ENCODE measurements at places on chromosomes 2 and 18. TPM values are rescaled to one million over a fixed set of nuclear protein-coding genes. Genes with fewer than 3 reads are reported as not detected.

KIF1A gene
- total RNA-seq = 0.81 TPM

DNA sequence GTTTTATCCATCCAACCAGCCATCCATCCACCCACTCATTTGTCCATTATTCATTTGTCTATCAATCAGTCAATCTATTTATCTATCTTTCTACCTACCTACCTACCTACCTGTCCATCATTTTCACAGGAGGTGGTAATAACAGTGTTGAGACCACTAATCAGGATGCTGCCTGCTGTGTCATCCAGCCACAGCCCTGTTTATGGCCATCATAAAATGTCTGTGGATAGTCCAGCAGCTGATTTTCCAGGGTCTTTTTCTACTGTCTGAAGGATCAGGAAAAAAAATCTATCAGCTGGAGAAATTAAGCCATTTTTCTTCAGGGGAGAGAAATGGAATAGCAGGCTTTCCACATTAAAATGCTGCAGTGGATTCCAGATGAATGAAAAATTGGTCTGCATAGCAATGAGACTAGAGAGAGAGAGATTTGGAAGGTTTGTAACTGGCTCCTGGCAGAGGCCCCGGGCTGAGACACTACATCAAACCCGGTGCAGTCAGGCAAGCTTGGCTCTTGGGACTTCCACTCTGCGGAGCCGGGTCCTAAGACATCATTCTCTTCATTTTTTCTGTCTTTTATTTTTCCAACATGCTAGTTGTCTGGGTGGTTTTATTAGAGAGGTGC is 33.0 kb upstream of the BOD1L2 start:
- H3K27me3 ChIP-seq = no peaks in the 10 kb centered on the region
- no peaks in the 10 kb centered on the region for H3K4me1 ChIP-seq
- no peaks in the 10 kb centered on the region for H3K36me3 ChIP-seq
- H3K27ac ChIP-seq = no peak overlapping the region
- DNase-seq = no peak

- H3K4me3 ChIP-seq = no peak overlapping the region
- no peak for DNase-seq
- H3K27me3 ChIP-seq = peaks cover 5% of the 10 kb centered on the region
These were observed 8.8 kb downstream of the VIL1 start for GRCh38 chr2:218427741-218428140.

- no peaks in the 10 kb centered on the region for H3K36me3 ChIP-seq
- no peak overlapping the region for H3K4me3 ChIP-seq
- no peak for DNase-seq
- no peaks in the 10 kb centered on the region for H3K4me1 ChIP-seq
These were observed 90.7 kb downstream of the NCKAP5 start for GRCh38 chr2:133477616-133477990.

- peaks cover 3% of the 10 kb centered on the region for H3K27me3 ChIP-seq
- no peak overlapping the region for H3K4me3 ChIP-seq
- no peaks in the 10 kb centered on the region for H3K36me3 ChIP-seq
- no peak overlapping the region for H3K27ac ChIP-seq
These were observed 290.6 kb downstream of the NYAP2 start for GRCh38 chr2:225690153-225690552.

DNA sequence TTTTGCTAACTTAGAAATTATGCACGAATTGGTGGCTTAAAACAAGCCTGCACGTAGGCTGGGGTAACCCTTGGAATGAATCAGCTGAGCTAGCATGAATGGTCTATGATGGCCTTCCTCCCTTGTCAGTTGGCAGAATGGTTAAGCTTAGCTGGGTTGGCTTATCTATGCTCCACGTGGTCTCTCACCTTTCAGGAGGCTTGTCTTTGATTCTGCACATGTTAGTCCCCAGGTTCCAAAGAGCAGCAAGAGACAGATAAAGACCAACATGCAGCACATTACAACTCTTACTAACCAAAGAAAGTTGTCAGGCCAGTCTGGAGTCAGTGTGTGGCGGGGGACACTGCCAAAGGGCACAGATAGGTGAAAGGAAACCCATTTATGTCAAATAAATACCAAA is 700.9 kb upstream of the SYT4 start:
- DNase-seq = no peak
- no peaks in the 10 kb centered on the region for H3K4me1 ChIP-seq
- H3K27me3 ChIP-seq = no peaks in the 10 kb centered on the region
- no peaks in the 10 kb centered on the region for H3K36me3 ChIP-seq

DNA sequence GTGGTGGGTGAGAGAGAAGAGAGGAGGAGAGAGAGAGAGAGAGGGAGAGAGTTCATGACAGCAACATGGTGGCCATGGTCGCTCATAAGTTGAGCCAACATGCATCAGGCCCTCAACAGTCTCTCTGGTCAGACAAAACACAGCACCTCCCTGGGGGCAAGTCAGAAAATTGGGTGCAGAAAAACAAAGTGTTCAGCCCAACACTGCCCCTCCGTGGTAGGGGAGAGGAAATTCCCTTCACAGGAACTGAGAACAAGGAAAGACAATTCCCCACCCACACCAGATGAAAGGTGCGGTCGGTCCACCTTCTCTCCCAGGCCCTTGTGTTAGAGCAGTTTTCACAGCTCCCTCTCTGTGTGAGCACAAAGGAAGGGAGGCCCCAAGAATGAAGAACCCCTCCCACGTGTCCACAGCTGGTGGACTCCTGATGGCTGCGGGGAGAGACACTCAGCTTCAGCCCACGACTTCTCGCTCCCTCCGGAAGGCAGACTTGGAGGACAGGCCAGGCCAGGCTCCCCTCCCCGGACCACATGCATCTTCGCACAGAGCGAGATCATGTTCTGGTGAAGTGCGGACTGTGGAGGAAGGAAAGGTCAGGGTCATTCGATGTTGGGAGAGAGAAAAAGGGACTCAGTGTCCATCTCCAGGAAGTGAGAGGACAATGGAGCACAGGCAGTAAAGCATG is 181.7 kb downstream of the ANAPC1 start:
- H3K36me3 ChIP-seq = no peaks in the 10 kb centered on the region
- peak; percentile 70 for DNase-seq
- no peaks in the 10 kb centered on the region for H3K27me3 ChIP-seq
- H3K4me1 ChIP-seq = peaks cover 59% of the 10 kb centered on the region
- no peak overlapping the region for H3K27ac ChIP-seq
- H3K4me3 ChIP-seq = no peak overlapping the region

GRCh38 chr2:202908186-202908585 is 3.3 kb downstream of the WDR12 start:
- H3K36me3 ChIP-seq = peaks cover 26% of the 10 kb centered on the region
- no peak overlapping the region for H3K27ac ChIP-seq
- H3K27me3 ChIP-seq = no peaks in the 10 kb centered on the region
- peaks cover 29% of the 10 kb centered on the region for H3K4me1 ChIP-seq
- DNase-seq = no peak

DNA sequence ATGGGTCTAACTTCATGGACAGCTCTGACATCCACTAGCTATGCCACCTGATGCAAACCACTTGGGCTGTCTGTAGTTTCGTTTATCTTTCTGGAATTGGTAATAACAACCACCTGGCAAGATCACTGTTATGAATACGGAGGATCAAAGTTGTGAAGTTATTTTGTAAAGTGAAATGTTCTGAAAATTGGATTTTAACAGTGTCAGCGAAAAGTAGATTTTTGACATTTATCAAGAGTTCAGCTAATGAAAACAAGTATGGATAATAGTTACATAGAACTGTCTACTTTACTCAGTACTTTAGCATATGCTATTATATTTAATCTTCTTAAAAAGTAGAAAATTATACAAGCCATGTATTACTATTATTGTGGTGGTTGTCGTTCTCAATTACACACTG is 813.8 kb downstream of the RNF144A start:
- peak overlapping the region; percentile 76 for H3K4me3 ChIP-seq
- no peak for DNase-seq
- H3K27ac ChIP-seq = peak overlapping the region; percentile 58
- peaks cover 57% of the 10 kb centered on the region for H3K4me1 ChIP-seq
- peaks cover 88% of the 10 kb centered on the region for H3K36me3 ChIP-seq

- peaks cover 4% of the 10 kb centered on the region for H3K36me3 ChIP-seq
- H3K27ac ChIP-seq = no peak overlapping the region
- no peaks in the 10 kb centered on the region for H3K4me1 ChIP-seq
- DNase-seq = no peak
These were observed 13.4 kb downstream of the ITGAV start for GRCh38 chr2:186603286-186603685.

BMP10 gene
- total RNA-seq = not detected

GRCh38 chr2:10495311-10495987 is 47.3 kb upstream of the ODC1 start:
- no peak for DNase-seq
- H3K27me3 ChIP-seq = peaks cover 28% of the 10 kb centered on the region
- no peak overlapping the region for H3K4me3 ChIP-seq
- peaks cover 14% of the 10 kb centered on the region for H3K4me1 ChIP-seq
- no peaks in the 10 kb centered on the region for H3K36me3 ChIP-seq

DNA sequence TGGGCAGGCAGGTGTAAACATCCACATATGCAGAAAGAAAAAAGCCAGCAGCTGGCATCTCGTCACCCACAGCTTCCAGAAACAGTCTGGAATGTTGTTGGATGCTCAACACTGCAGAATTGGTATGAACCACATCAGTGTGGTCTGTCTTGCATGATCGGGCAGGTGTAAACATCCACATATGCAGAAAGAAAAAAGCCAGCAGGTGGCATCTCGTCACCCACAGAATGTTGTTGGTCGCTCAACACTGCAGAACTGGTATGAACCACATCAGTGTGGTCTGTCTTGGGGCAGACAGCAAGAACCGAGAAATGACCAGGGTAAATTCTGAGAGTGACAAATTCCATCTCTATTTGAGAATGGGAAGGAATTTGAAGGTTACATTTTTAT is 39.6 kb downstream of the DOCK10 start:
- H3K27ac ChIP-seq = peak overlapping the region; percentile 78
- peaks cover 83% of the 10 kb centered on the region for H3K4me1 ChIP-seq
- no peaks in the 10 kb centered on the region for H3K27me3 ChIP-seq
- no peak overlapping the region for H3K4me3 ChIP-seq
- H3K36me3 ChIP-seq = peaks cover 48% of the 10 kb centered on the region

- H3K27me3 ChIP-seq = no peaks in the 10 kb centered on the region
- no peaks in the 10 kb centered on the region for H3K4me1 ChIP-seq
- no peak for DNase-seq
- H3K27ac ChIP-seq = no peak overlapping the region
These were observed 271.4 kb downstream of the CNTNAP5 start for GRCh38 chr2:124296470-124296869.

PAIP2B gene
- 1.5 TPM for total RNA-seq

- H3K27me3 ChIP-seq = no peaks in the 10 kb centered on the region
- H3K4me3 ChIP-seq = no peak overlapping the region
- H3K27ac ChIP-seq = peak overlapping the region; percentile 74
- peaks cover 26% of the 10 kb centered on the region for H3K4me1 ChIP-seq
- no peaks in the 10 kb centered on the region for H3K36me3 ChIP-seq
These were observed 98.3 kb upstream of the EPC2 start for GRCh38 chr2:148546270-148546669.

LOXL3 gene
- 0.21 TPM for total RNA-seq

- peaks cover 40% of the 10 kb centered on the region for H3K4me1 ChIP-seq
- H3K27ac ChIP-seq = no peak overlapping the region
These were observed 16.8 kb downstream of the PPP1CB start for GRCh38 chr2:28768422-28768821.

- H3K4me3 ChIP-seq = no peak overlapping the region
- H3K27ac ChIP-seq = no peak overlapping the region
- H3K4me1 ChIP-seq = no peaks in the 10 kb centered on the region
- no peak for DNase-seq
- no peaks in the 10 kb centered on the region for H3K36me3 ChIP-seq
These were observed 76.9 kb upstream of the GCFC2 start for GRCh38 chr2:75787532-75788132.

GRCh38 chr18:986051-986450 is 81.4 kb downstream of the ADCYAP1 start:
- H3K4me1 ChIP-seq = no peaks in the 10 kb centered on the region
- H3K4me3 ChIP-seq = no peak overlapping the region
- no peaks in the 10 kb centered on the region for H3K27me3 ChIP-seq
- no peak overlapping the region for H3K27ac ChIP-seq
- no peaks in the 10 kb centered on the region for H3K36me3 ChIP-seq
- no peak for DNase-seq

DNA sequence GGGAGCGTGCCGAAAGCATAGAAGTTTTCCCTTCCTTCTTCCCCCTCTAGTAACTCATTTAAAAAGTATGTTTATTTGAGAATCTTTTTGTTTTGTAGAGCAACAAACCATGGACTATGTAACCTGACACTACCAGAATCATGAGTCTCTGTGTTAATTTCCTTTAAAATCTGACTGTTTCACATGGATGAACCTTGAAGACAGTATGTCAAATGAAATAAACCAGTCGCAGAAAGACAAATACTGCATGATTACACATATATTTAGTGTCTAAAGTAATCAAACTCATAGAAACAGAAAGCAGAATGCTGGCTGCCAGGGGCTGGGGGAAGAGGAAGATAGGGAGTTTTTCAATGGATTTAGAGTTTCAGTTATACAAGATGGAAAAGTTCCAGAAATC is 32.3 kb downstream of the PTPN2 start:
- peaks cover 21% of the 10 kb centered on the region for H3K4me1 ChIP-seq
- H3K4me3 ChIP-seq = no peak overlapping the region
- DNase-seq = no peak
- peaks cover 52% of the 10 kb centered on the region for H3K36me3 ChIP-seq

GRCh38 chr2:19759880-19760279 is 141.9 kb downstream of the TTC32 start:
- H3K4me1 ChIP-seq = no peaks in the 10 kb centered on the region
- no peaks in the 10 kb centered on the region for H3K36me3 ChIP-seq
- DNase-seq = no peak
- peaks cover 3% of the 10 kb centered on the region for H3K27me3 ChIP-seq
- no peak overlapping the region for H3K4me3 ChIP-seq
- H3K27ac ChIP-seq = no peak overlapping the region

All from activated CD8-positive, alpha-beta T cell treated with anti-CD3 and anti-CD28 coated beads, Interleukin-2, amount 10 ng/mL, durations not matched to agents 7 days and 5 days (primary cell).